Effector memory CD4-positive, alpha-beta T cell (primary cell): ENCODE measurements at places on chromosomes 4 and X.

- no peak for DNase-seq
These were observed 57.9 kb downstream of the CFAP299 start for GRCh38 chr4:80393246-80393969.

- no peak for DNase-seq
These were observed 1392.5 kb downstream of the RAPGEF2 start for GRCh38 chr4:160495356-160495755.

GRCh38 chr4:57305836-57306235, 195.7 kb upstream of the IGFBP7 start:
- no peak for DNase-seq

DNA sequence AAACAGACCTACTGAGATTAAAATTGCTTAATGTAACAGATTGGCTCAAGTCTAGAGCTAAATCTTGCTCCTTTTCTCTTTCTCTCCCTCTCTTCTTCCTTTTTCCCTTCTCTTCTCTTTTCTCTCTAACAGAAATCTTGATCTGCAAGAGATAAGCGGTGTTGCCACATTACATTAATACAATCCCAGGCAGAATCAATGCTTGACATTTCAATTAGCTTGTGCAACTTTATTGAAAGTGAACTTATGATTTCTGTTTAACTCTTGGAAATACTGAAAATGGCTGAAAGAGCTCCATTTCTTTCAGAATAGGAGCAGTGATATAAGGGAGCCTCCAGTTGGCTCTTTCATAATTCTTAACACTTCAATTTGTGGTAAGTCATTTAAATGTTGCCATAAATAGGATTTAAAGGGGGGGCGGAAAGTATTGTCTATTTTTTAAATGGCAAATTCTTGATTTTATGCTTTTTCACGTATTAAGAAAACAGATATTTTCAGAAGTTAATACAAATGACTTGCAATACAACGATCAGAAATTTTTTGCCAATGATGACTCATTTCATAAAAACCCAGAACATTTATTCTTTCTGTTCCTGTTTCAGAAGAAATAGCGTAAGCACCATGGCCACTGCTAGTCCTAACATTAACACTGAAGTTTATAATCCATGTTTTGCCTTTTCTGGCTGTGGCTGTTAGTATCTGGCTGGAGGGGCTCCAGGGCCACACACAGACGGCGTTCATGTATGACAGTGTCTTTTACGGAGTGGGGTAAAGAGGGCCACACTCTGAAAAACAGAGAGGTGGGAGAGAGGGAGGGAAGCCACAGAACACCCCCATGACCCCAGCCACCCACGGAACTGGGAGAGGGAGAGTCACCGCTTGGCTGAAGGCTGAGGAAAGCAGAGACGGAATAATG, 115.7 kb upstream of the FAT1 start:
- no peak for DNase-seq

DNA sequence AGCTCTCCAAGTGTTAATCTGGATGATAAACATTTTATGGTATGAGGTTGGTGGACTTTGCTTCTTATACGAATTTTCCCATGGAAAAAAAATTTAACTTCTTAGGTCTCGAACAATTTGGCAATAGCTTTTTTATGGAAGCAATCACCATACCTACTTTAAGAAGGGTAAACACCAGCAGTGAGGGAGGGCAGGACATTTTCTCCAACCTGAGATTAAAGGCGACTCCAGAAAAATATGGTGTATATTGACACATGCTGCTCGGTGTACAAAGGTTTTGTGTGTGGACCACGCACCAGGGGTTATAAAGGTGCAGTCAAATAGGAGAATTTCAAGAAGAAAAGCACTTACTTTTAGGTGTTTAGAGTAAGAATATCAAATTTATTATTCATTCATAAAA, 34.2 kb upstream of the SULT1E1 start:
- no peak for DNase-seq

DNA sequence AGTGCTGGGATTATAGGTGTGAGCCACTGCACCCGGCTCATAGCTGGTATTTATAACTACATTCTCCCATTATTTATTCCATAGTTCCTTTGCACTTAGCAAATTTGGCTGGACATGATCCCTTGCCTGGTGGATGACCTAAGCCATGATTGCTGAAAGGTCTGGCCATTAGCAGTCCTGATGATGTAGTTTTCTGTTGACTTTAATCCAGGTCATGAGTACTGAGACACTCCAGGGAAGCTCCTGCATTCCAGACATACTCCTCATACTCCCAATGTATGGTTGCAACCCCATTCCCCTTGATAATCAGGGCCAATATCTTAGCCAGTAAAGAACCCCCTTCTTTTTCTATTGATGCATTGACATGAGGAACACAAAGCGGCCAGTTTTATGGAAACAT, 24.4 kb upstream of the MGST2 start:
- no peak for DNase-seq

- DNase-seq: no peak
These were observed 11.0 kb upstream of the BMPR1B start for GRCh38 chr4:94746746-94747145.

DNA sequence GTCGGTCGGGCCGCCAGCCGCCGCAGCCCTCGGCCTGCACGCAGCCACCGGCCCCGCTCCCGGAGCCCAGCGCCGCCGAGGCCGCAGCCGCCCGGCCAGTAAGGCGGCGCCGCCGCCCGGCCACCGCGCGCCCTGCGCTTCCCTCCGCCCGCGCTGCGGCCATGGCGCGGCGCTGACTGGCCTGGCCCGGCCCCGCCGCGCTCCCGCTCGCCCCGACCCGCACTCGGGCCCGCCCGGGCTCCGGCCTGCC, 213 bp downstream of the NFKB1 start:
- DNase-seq: no peak

- no peak for DNase-seq
These were observed 77.2 kb downstream of the DMD start for GRCh38 chrX:33134164-33134563.

GRCh38 chr4:61866378-61867030, 666.4 kb downstream of the ADGRL3 start:
- DNase-seq: no peak

DNA sequence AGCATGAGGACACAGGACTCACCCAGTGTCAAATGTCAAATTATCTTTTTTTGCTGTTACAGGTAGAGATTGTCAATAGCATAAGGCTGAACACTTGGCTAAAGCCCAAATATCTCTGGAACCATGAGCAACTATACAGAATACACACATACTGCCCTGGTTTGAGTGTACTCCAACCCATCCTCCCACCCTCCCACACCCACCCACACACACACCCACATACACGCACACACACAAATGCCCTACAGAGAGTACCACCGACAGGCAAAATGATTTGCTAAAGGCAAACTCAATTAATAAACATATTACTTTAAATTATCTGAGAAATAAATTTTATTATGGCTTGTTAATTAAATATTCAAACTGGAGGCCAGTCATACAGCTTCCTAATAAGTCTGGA, 173.1 kb upstream of the MAP3K15 start:
- DNase-seq: no peak

- no peak for DNase-seq
These were observed 55.0 kb downstream of the HTT-AS start for GRCh38 chr4:3019145-3019846.

DNA sequence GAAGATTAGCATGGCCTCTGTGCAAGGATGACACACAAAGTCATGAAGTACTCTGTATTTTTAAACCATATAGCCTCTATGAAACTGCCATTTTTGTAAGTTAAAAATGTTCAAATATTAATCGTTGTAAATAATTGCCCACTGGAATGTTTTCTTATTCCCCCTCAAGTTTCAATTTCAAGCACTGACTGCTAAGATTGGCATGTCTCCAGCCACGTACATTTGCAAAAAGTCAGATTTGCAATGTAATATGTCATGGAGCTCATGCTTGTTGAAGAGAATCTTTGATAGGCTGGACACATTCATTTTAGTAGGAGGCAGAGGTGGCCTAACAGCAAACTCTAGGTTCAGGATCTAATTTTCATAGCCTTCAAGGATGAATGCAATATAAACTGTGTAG, 124.7 kb downstream of the CBR4 start:
- no peak for DNase-seq

DNA sequence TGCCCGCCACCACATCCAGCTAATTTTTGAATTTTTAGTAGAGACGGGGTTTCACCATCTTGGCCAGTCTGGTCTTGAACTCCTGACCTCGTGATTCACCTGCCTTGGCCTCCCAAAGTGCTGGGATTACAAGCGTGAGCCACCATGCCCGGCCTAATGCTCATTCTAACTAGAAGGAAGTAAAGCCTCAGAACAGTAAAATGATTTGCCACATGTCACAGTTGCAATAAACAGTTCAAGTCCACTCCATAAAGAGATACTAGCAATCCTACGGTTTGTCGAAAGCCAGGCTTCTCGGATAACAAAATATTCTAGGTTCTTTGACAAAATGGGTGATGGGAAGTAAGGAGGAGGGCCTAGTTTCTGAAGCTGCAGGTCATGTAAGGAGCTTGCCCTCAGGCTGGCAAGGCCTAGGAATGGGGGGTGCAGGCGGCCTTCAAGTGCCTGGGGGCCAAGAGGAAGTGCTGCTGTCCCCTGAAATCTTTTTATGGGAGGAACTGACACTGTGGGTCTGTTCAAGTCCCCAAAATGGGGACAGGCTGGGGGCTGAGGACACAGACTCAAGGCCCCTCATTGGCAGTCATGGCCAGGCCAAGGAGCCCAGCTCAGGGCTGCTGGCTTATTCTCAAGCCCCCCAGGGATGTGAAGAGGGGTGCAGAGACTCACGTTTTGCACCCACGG, 31.8 kb upstream of the ACSL1 start:
- DNase-seq: no peak

GRCh38 chr4:15065516-15065915, 63.2 kb downstream of the CPEB2 start:
- no peak for DNase-seq

- DNase-seq: no peak
These were observed 96.3 kb upstream of the ADAMTS3 start for GRCh38 chr4:72665171-72665968.

DNA sequence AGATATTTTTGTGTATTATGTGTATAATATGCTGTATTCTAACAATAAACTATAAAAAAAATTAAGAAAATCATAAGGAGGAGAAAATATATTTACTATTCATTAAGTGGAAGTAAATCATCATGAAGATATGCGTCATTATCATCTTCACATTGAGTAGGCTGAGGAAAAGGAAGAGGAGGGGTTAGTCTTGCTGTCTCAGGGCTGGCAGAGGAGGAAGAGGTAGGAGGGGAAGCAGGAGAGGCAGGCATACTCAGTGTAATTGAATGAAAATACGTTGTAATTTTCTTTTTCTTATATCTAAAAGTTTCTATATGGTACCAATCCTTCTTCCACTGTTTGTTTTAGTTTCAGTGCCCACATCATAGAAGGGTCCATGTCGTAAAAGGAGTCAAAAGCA, 9.8 kb upstream of the TMEM185A start:
- no peak for DNase-seq

- DNase-seq: no peak
These were observed 101.3 kb downstream of the LARP1B start for GRCh38 chr4:128162434-128162833.

DNA sequence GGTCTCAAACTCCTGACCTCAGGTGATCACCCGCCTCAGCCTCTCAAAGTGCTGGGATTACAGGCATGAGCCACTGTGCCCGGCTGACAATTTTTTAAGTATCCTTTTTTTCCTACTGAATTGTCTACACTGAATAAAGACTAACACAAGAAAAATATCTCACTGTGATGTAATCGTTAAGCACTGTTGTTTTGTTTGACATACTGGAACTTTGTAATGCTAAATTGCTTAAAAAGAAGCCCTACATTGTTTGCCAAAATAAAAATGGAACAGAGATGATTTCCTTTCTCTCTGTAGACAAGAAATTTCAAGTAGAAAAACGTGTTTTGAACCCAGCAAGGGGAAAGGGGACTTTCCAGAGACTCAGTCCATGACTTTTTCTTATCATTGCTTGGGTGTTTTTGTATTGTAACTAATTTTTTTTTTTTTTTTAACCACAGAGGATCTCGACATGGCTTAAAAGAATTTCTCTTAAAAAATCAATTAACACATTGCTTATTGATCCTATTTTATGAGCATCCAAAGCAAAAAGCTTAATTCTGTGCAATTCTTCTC, 74.9 kb downstream of the TMEM156 start:
- no peak for DNase-seq

GRCh38 chrX:119266364-119266995, 30.4 kb downstream of the PGRMC1 start:
- DNase-seq: no peak

- no peak for DNase-seq
These were observed 96.5 kb upstream of the PGRMC2 start for GRCh38 chr4:128384091-128384520.

GRCh38 chrX:74911494-74911893, 13.8 kb downstream of the NEXMIF start:
- DNase-seq: no peak

GRCh38 chr4:86633854-86634253, 39.7 kb downstream of the PTPN13 start:
- no peak for DNase-seq

- DNase-seq: no peak
These were observed 239.4 kb upstream of the STK26 start for GRCh38 chrX:131783555-131784308.

- no peak for DNase-seq
These were observed 10.0 kb upstream of the LNX1 start for GRCh38 chr4:53601251-53601764.

- no peak for DNase-seq
These were observed 60.2 kb downstream of the MAOB start for GRCh38 chrX:43822014-43822413.

DNA sequence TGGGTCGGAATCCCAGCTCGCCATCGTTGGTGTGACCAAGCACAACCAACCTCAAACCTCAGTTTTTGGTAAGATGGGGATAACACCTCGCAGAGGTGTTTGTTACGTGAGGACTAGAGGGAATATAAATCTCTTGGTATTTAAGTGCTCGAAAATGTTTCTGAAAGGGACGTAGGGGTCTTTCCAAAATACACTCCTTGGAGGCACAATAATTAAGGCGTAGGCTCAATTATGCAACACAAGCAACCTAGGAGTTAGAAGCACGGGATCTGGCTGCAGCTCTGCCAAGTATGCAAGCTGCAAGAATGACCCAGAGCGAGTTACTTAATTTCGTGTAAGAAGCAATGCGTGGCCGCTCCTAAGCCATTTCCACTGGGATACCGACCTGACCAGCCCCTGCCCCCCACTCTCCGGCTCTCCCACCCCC, 552 bp downstream of the ADH5 start:
- DNase-seq: no peak

DNA sequence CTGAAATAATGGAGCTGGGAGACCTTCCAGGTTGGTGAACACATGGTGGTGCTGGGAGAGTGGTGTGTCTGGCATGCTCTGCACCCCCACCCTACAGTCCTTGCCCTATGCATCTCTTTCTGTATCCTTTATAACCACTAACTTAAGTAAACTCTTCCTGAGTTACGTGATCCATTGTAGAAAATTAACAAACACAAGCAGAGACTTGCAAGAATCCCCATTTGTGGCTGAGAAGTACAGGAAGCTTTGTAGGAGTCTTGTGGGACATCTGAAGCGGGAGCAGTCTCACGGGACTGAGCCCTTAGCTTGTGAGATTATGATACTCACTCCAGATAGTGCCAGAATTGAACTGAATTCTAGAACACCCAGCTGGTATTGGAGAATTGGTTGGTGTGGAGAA, 14.3 kb upstream of the FAM13A start:
- DNase-seq: no peak

- DNase-seq: no peak
These were observed 44.6 kb upstream of the GYPA start for GRCh38 chr4:144185086-144185485.
